WTC11 (cell line): ENCODE measurements at places on chromosomes 5 and 9. TPM values are rescaled to one million over a fixed set of nuclear protein-coding genes. Genes with fewer than 3 reads are reported as not detected.

DNA sequence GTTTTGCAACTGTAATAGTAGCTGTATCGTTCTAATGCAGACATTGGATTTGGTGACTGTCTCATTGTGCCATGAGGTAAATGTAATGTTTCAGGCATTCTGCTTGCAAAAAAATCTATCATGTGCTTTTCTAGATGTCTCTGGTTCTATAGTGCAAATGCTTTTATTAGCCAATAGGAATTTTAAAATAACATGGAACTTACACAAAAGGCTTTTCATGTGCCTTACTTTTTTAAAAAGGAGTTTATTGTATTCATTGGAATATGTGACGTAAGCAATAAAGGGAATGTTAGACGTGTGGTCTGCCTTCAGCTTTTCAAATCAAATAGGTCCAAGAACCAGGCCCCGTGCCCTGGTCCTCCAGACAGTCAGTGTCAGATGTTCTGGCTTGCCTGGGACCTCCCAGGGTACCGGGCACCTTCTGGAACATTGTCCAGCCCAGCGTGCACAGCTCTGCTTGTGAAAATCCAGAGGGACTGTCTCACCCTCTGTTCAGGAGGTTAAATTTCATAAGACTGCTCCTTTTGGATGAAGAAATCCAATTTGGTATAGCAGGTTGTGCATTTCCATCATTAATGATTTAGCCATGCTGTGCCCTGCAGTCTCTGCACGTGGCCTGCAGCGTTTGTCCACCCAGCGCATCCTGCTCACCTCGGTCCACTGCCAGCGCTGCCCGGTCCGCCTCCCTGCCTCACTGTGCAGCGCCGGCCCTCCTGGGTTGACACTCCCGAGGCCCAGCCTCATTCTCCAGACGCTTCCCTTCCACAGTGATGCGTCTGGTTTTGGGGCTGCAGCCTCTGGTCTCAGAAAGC is 6.6 kb upstream of the AHRR start:
- peaks cover 2% of the 10 kb centered on the region for H3K4me1 ChIP-seq
- no peak overlapping the region for H3K27ac ChIP-seq
- DNase-seq = no peak
- H3K27me3 ChIP-seq = peaks cover 17% of the 10 kb centered on the region
- H3K36me3 ChIP-seq = peaks cover 8% of the 10 kb centered on the region

GRCh38 chr9:93818827-93819472 is 136.2 kb downstream of the BARX1 start:
- H3K4me3 ChIP-seq = no peak overlapping the region
- H3K36me3 ChIP-seq = peaks cover 7% of the 10 kb centered on the region
- no peak overlapping the region for H3K27ac ChIP-seq

DNA sequence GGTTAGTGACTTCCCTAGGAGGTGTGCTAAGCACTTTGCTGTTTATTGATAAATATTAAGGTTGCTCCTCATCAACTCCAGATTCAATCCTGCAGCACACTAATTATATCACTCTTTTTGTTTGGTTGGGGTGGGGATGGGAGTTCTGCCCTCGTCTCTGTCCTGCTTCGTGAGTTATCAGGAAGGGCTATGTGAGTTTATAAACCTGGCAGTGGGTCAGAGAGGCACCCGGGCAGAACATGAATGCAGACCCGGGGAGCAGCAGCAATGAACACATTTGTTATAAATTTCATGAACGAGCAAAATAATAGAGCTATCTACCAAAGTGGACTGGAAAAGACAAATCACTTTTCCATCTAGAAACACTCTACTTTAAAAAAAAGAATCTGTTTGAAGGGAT is 125.5 kb upstream of the WWC1 start:
- no peaks in the 10 kb centered on the region for H3K27me3 ChIP-seq
- peak overlapping the region; percentile 5; the same call in 1 of the 2 replicates for H3K4me3 ChIP-seq
- H3K4me1 ChIP-seq = peaks cover 46% of the 10 kb centered on the region
- H3K36me3 ChIP-seq = no peaks in the 10 kb centered on the region
- DNase-seq = no peak

DNA sequence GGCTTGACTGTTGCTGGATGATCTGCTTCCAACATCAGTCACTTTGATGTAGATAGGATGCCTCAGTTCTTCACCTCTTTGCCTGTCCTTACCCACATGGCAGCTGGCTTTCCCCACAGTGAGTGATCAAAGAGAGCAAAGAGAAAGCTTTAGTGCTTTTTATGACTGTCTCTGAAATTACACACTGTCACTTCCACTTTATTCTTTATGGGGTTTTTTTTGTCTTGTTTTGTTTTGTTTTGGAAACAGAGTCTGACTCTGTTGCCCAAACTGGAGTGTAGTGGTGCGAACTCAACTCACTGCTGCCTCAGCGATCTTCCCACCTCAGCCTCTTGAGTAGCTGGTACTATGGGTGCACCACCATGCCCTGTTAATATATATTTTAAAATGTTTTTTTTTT is 32.4 kb upstream of the C5orf24 start:
- H3K4me3 ChIP-seq = no peak overlapping the region
- H3K27ac ChIP-seq = no peak overlapping the region
- DNase-seq = no peak
- no peaks in the 10 kb centered on the region for H3K27me3 ChIP-seq
- peaks cover 66% of the 10 kb centered on the region for H3K36me3 ChIP-seq

GRCh38 chr9:131812116-131812790 is 72.4 kb upstream of the RAPGEF1 start:
- H3K4me1 ChIP-seq = peaks cover 37% of the 10 kb centered on the region
- no peaks in the 10 kb centered on the region for H3K36me3 ChIP-seq
- no peak for DNase-seq
- no peaks in the 10 kb centered on the region; the same call in 1 of the 2 replicates for H3K27me3 ChIP-seq

The FAM221B gene
- 0.11 TPM in 1 of 3 replicates, not detected in the others for total RNA-seq
